Activated CD8-positive, alpha-beta memory T cell treated with anti-CD3 and anti-CD28 coated beads, Interleukin-2, amount 50 U/mL, for 48 hours (primary cell): ENCODE measurements at places on chromosomes 6 and 20.

GRCh38 chr20:6919792-6920468 is 152.4 kb downstream of the BMP2 start:
- DNase-seq, result no peak

DNA sequence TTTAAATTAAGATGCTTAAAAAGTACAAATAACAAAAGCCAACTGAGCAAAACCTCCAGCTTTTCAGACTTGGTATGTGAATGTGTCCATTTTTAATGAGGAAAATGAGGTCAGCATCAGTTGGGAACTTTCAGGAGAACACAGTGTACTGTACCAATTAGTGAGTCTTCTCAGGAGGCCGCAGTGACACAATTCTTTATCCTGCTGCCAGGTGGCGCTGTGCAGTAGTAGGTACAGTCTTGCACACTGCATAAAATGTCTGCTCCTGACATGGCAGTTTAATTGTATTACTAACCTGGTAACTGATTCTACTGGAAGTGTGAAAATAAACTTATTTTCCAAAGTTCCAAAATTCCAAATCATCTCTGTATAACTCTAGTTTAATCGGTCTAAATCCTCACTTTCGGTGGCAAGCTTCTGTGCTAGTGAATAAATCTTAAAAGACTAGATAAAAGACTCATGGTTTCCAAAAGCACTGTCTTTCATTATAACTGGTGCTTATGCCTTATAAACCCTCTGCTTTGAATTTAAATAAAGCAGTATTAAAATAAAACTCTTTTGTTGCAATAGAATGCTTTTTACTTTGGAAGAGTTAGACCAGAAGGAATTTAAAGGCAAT is 214.8 kb upstream of the MMS22L start:
- DNase-seq, result peak; percentile 62

DNA sequence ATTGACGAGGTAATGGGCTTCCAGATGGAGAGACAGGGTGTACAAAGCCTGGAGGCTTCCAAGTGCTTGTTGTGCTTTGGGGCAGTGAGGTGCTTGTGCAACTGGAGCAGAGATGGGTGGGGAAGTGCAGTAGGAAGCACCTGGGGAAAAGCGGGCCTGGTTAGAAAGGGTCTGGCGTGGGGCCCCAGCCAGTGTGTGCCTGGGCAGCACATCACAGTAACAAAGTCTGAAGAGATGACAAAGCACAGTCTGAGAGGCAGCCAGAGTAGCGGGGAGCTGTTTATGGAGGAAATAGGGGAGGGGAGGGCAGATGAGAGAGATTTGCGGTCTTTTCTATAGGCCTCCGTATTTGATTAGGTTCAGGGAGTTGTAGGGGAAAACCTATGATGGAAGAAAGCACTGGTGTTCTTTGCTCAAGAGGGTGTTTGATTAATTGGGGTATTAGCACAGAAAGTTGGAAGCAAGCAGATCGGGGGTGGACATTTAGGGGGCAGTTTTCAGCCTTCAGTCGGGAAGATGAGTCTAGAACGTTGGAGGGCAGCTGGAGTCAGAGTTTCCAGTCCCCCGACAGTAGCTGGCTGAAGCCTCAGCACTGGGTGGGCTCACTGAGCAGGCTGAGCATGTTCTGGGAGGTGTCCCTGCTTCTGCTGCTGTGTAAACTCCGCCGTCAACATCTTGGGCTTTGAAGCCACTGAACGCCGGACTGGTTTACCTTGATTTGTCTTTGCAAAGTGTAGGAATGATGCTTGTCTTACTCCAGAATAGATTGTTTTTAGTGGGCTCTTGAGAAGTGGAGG is 15.5 kb upstream of the MROH8 start:
- DNase-seq, result no peak

DNA sequence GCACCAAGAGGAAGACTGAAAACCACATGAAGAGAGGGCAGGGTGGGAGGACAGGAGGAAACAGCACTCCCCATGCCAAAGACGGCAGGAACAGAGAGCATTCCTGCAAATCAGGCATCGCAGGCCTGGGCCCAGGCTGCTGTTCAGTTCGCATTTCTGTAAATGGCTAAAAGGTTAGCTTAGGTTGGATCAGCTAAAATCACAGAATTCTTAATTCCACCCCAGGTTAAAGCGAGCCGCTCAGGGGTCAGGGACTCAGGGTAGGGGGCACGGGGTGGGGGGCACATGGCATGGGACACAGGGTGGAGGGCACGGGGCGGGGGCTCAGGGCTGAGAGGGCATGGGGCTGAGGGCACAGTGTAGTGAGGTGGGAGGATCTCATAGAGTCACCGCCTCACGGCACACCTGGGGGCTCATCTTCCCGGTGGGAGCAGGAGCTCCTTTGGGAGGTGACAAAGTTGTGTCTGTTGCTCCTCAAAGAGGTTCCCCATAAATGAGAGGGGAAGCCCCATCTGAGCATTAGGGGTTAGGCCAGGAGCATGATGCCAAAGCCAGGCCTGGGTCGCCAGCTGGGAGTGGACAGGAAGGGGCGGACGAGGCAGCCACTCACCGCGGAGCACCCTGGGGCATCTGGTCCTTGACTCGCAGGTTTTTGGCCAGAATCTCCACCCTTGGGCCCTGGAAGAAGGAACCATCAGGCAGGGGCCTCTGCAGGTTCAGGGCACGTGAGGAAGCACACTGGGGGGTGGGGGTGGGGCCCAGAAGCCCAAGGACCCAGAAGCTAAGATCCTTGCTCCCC is 200.7 kb downstream of the PREX1 start:
- DNase-seq, result no peak

- DNase-seq, result no peak
Measured at GRCh38 chr20:19403549-19403948, 191.1 kb downstream of the SLC24A3 start.

DNA sequence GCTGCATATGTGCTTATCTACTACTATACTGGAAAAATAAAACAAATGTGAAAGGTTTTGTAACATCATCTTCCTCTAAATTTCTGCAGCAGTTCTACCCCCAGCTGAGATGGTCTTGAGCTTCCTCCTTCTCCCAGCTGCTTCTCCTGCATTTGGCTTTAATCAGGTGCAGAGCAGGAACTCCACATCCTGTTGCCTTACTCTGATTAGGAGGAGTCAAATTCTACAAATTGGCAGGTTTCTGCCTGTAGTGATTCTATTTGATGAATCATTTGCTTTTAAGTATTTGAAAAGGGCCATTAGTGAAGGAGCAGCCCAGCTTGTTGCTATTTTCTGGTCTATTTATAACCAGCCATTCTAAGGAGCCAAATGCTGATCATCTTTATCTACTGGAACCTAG is 224.5 kb downstream of the GMDS start:
- DNase-seq, result no peak

- no peak for DNase-seq
Measured at GRCh38 chr6:163725008-163725941, 310.8 kb downstream of the QKI start.

DNA sequence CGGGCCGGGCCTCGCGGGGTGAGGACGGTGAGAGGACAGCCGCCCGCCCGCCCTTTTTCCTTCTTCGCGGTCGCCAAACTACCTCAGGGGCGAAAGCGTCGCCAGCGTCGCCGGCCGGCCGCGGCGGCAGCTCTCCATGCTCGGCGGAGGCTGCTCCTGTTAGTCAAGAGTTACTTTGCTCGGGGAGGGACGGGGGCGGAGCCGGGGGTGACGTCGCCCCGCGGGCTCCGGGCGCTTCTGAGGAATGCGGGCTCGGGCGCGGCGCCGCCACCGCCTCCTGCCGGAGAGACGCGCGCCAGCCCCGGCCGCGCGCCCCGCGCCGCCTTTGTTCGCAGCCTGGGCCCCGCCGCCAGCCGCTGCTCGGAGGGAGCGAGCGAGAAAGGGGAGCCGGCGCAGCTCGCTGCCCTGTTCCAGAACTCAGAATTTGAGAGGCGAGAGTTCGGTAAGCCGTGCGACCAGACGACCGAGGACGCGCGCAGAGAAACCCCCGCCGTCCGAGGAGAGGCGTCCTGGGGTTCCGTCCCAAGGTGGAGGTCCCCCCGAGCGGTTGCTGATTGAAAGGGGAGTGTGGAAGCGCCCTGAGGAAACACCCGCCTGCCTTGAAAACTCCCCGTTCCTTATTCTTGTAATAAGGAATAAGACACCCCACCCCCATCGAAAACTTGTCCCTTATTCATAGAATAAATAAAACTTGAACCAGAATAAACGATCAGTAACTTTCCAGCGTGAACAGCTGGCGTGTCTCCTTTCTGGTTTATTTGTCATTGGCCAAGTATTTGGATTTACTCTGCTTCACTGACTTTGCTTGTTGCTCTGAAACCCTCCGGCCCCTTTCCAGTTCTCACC is at the start of gene PTPRK:
TSS of gene PTPRK (minus strand) at position 164 of the 846 bp plus-strand sequence. CDS start 241 bp downstream, outside the sequence.
- DNase-seq, result peak; percentile 91

DNA sequence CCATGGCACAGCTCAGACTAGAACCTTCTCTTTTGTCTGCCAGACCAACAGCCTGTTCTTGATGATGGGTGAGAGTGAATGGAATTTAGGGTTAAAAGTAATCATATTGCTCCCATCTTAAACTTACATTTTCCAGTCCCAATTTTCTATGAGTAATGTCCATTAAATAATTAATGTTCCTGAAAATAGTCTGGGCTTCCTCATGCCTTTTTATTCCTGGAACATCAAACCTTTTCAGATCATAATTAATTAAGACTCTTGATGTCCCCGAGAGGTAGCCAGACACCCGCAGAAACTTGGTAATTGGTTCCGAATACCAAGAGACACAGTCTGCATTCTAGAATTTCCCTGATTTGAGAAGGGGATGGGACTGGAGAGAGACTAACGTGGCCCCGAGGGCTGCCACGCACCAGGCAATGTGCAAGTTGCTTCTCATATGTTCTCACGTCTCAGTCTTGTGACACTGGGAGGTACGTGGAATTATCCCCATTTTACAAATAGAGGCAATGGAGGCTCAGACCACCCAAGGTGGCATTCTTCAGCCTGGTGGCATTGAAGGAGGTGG is 78.6 kb upstream of the TOX2 start:
- no peak for DNase-seq

GRCh38 chr20:15616626-15617025 is 956.6 kb downstream of the KIF16B start:
- no peak for DNase-seq

GRCh38 chr6:42366999-42367352 is 84.8 kb downstream of the TRERF1 start:
- no peak for DNase-seq

- DNase-seq, result no peak
Measured at GRCh38 chr20:16273812-16274555, 299.3 kb downstream of the KIF16B start.

- no peak for DNase-seq
Measured at GRCh38 chr6:114007516-114007915, 36.6 kb upstream of the HDAC2 start.

GRCh38 chr6:54992789-54993188 is 146.2 kb downstream of the FAM83B start:
- no peak for DNase-seq

DNA sequence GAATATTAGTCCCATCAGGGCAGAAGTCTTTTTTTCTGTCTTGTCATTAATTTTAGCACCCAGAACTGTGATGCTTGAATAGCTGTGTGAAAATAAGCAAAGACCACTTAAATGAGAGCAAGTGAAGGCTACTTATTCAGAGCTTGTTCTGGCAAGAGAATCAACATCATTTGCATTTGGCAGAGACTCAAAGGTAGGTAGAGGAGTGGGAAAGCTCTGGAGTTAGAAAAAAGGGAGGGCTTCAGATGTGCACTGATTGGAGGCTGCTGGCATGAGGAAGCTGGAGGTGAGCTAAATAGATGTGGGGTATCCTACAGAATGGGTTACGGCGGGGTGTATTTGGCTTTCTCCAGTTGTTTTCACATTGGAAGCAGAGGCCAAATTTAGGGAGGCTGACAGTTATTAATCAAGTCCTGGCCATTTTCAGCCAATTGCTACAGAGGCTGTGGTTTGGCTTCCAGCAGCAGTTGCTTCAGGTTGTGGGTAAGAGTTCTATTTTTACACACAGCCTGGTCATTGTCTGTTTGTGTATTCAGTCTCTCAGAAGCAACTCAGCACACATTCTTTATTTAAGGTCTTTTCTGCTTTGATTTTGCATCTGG is 254.3 kb downstream of the BTBD3 start:
- DNase-seq, result no peak

DNA sequence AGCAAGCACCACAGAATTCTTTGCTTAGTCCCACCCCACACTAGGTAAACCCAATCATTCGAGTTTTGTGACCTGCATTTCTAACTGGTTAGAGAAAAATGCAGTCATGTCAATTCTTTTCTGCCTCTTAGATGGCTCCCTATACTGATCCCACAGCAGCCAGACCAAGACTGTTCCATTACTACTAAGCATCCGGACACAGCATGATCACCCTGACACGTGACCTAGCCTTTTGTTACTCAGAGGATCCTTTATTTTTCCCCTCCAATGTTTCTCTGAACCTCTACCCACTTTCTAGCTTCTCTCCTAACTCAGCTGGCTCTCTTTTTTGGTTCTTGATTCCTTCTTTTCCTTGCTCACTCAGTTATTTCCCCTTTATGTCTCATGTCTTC is 87.9 kb downstream of the PDE10A start:
- DNase-seq, result no peak

GRCh38 chr6:143611580-143611979 is 66.2 kb upstream of the PHACTR2 start:
- DNase-seq, result no peak

DNA sequence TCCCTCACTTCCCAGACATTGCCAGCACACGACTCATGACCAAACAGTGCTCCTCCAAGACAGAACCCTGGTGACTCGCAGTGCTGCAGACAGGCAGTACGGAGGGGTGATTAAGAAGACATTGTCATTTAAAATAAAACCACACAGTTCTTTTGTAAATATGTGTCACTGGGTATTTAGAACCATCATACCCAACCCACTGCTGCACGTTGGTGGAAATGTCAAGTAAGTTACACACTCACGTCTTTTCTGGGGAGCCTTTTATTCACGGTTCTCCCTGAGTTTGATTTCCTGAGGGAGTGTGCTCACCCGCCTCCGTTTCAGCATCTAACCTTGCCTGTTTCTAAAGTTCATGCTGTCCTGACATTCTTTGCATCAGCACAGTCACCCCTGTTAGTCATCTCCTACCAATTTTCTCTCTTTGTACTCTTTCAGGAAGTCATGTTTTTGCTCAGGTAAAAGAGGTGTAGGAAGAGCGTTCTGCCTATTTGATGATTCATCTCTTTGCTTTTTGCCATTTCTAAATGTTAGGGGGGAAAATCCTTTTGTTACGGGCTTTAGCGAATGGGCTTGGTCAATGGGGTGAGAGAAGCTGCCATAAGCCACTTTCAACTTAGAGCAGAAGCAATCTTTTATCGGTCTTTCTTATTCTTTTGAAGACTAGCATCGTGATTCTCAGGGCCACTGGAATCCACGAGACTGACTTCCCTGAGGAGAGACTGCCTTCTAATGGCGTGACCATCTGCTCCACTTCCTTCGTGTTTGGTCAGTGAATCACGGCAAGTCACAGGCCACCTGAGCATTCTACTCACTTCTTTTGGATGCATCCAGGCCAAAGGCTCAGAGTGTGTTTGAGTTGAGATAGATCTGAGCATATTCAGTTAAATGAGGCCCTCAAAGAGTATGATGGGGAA is 512.8 kb upstream of the JARID2 start:
- DNase-seq, result peak; percentile 81

- no peak for DNase-seq
Measured at GRCh38 chr20:18671203-18671710, 83.4 kb downstream of the DTD1 start.

DNA sequence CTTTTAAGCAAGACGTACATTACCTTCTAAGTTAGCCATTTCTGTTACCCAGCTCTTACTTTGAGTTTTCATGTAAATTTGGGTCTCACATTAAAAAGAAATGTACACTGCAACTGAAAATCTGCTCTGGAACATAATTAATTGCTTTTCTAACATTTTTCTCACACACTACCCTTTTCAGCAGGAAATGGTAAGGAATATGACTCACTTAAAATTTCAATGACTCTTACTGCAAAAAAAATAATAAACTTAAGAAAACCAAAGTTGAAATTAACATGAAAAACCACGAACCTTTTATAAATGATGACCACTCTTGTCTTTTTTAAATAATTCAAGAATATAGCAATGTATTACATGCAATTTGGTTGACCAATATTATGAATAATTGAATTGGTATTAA is 1.3 kb downstream of the CGA start:
- DNase-seq, result no peak
